ENCODE measurements at places on chromosomes 12 and 14.
A peak's percentile ranks its signal among the peaks of the same experiment; 100 is the strongest.

GRCh38 chr12:116456330-116457082, 102.7 kb upstream of the MAP1LC3B2 start:
- DNase-seq, result no peak

DNA sequence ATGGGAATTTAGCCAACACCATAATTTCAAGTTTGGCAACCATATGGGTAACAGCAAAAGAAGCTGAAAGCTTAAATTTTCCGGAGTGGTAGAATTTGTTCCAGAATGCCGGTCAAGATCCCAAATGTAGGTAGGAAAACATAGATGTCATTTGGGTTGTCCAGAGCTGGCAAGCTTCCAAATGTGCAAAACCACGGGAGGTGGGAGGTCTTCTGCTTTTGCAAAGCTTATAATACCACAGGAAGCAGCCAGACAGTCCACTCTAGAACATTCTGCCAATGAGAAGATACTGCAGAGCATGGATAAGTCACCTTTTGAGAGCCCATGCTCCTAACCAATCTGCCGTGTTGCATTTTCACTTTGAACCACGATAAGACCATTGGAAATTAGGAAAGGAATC, 26.4 kb upstream of the BATF start:
- no peak for DNase-seq

- DNase-seq, result no peak
Observed at GRCh38 chr14:60204843-60205774, 39.9 kb upstream of the DHRS7 start.

- DNase-seq, result no peak
Observed at GRCh38 chr12:57063991-57064685, 14.2 kb upstream of the MYO1A start.

GRCh38 chr12:75850721-75851462, 180.7 kb downstream of the PHLDA1 start:
- DNase-seq, result no peak

GRCh38 chr12:93448796-93449195, 7.0 kb upstream of the UBE2N start:
- DNase-seq, result no peak

- no peak for DNase-seq
Observed at GRCh38 chr14:56528927-56529326, 50.7 kb upstream of the TMEM260 start.

GRCh38 chr12:33771889-33772288, 250.4 kb upstream of the ALG10 start:
- DNase-seq, result no peak

DNA sequence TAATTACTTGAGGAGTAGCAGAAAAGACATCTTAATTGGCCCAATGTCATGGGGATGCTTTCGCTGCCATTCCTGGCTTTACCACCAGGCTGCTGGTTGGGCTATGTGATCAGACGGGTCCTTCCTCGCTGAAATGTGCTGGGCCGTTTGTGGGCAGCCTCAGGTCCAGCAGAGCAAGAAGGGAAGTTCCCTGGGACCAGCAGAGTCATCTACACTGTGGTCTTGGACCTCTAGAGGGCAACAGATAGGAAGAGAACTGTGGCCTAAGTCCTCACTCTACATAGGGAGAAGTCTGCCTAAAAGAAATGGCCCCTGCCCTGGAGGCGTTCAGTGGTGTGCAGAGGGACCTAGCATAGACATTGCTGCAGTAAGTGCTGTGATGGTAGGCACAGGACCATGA, 10.9 kb downstream of the EVL start:
- DNase-seq, result peak; percentile 30

- peak; percentile 37 for DNase-seq
Observed at GRCh38 chr14:67166450-67166853, 22.8 kb upstream of the GARIN2 start.

DNA sequence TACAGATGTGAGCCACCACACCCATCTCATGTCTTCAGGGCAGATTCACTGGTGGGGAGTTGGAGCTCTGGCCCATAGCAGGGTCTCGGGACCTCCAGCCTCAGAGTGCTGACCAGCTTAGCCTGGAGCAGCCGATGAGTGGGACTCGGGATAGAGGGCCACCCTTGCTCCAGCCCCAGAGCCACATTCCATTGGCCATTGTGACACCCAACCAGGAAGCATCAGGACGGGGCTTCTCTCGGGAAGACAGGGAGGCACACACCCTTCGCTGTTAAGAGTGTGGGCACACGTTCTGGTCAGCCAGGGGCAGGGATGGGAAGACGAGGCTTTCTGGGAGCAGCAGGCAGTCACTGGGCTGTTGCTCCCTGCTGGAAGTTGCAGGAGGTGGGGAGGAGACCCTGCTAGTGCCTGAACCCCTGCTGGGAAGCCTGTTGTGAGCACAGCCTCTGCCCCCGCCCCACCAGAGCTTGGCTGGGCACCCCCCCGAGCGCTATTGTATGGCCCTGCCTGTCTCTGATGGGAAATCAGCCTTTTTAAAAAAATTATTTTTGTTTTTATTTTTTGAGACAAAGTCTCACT, 1.6 kb downstream of the ADGRD1 start:
- no peak for DNase-seq

GRCh38 chr14:67133595-67134441, 55.4 kb upstream of the GARIN2 start:
- DNase-seq, result no peak

- DNase-seq, result no peak
Observed at GRCh38 chr12:74963867-74964331, 245.7 kb downstream of the KCNC2 start.

GRCh38 chr14:74516451-74517160, 23.0 kb downstream of the ISCA2 start:
- DNase-seq, result no peak

DNA sequence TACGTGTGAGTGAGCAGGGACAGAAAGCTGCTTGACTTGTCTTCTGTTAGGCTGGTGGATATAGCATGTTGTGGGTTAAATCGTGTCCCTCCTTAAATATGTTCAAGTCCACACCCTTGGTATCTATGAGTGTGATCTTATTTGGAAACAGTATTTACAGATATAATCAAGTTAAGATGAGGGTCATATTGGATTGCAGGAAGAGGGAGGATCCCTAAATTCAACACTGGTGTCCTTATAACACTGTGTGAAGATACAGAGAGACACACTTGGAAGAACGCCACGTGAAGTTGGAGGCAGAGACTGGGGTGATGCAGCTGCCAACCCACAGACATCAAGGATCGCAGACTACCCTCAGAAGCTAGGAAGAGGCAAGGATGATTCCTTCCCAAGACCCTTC, 275.2 kb upstream of the SSTR1 start:
- DNase-seq, result no peak

- DNase-seq, result no peak
Observed at GRCh38 chr12:75759842-75760572, 248.6 kb upstream of the KRR1 start.

GRCh38 chr12:2691006-2691344, 103.8 kb upstream of the FKBP4 start:
- peak; percentile 63 for DNase-seq

DNA sequence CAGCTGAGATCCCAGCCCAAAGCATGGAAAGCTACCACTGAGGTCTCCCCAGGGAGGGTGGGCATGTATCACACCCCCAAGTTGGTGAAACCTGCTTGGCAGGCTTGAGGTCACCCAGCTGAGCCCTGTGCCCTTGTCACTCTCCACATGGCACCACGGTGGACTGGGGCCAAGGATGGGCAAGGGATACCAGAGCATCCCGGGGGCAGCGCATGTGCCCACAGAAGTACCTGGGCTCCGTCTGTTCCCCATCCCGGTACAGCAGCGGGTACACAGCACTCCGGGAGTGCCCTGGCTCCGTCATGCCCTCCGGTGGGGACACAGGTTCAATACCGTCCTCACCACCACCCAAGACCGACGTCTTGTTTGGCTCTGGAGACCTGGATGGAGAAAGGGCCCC, 38.0 kb downstream of the RFLNA start:
- no peak for DNase-seq

GRCh38 chr14:22579236-22579635, 9.8 kb downstream of the DAD1 start:
- DNase-seq, result no peak

- no peak for DNase-seq
Observed at GRCh38 chr14:105911006-105911847, 384.8 kb downstream of the TMEM121 start.

DNA sequence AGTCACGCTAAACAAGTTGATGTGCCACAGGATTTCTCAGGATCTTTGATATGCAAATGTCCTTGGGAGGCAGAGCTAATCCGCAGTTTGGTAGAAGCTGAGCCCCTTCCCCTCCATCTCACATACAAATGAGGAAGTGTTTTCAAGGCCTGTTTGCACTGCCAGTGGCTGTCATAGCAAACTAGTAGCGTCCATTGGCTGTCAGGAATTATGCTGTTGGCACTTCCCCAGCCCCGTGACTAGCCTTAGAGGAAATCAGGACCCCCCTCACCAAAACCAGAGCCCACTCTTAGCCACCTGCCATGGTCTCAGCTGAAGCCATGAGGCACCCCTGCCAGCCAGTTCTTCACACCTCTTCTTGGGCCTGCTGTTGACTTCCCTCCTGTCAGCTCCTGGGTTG, 253.9 kb downstream of the CACNA1C start:
- DNase-seq, result no peak

GRCh38 chr12:98373025-98373554, 142.3 kb upstream of the TMPO start:
- peak; percentile 4 for DNase-seq

- DNase-seq, result no peak
Observed at GRCh38 chr12:45415393-45415817, 199.5 kb downstream of the ANO6 start.

DNA sequence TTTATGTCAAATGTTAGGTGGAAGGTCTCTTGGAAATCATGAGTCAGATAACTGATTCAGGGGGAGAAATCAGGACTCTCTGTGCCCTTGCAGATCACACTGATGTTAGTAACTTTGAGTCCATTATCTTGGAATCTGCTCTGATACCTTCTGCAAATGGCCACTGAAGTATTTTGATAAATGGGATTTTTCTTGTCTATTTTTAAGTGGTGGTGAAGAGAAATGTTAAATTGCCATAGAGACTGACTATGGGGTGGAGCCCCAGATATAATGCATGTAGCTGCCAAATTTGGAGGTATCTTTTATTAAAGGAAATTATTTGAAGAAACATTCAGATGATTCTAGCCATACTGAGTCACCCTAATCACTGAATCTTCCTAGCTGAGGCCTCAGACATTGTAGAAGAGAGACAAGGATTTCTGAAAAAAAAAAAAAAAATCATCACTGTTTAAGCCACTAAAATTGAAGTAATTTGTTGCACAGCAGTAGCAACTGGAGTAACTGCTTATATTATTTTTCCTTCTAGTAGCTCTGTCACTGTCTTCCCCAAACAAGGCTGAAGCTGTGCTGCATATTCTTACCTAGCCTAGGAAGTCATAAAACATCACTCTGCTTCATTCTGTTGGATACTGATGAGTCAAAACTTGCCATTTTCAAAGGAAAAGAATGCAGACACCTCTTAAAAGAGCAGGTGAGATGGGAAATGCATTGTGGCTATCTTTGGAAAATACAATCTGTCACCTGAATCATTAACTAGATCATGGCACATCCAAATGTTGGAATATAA, 36.0 kb upstream of the CLEC14A start:
- no peak for DNase-seq

GRCh38 chr14:90506748-90507147, 109.9 kb downstream of the CALM1 start:
- no peak for DNase-seq

DNA sequence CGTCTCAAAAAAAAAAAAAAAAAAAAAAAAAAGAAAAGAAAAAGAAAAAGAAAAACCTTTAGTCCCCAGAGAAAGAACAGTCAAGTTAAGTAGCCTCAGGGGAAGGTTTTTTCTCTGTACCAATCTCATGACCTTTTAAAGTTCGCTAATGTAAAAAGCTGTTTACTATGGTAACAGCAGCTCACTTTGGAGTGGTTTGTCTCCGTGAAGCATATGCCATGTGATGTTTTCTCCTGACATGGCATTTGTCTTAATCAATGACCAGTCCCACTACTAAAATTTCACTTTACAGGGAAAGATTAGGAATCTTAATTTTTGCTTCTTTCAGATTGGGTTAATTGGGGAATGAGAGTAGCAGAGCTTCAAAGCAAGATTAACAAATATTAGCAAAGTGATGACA, 4.3 kb downstream of the RNF212B start:
- DNase-seq, result no peak
